ENCODE measurements at places on chromosomes 4 and X.

DNA sequence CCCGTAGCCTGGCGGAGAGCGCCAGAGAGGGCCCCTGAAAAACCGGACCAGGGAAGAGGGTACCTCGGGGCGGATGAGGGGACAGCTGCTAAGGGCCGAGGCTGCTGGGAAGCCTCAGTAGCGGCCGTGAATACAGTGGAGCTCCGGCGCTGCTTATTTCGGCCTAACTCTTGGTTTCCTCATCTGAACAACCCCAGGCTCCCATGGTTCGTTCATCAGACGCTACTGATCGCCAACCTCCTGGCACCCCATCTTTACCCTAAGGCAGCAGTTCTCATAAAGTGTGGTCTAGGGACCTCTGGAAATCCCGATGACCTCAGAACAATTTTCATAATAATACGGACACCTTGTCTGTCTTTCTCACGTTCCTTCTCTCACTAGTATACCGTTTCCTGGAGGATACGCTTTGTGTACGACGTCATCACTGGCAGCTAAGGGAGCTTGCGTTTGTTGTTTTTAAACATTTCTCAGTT lies 645 bp upstream of the RAB28 start:
- no peak for DNase-seq

GRCh38 chr4:21420166-21420565 lies 528.4 kb downstream of the KCNIP4 start:
- no peak for DNase-seq

DNA sequence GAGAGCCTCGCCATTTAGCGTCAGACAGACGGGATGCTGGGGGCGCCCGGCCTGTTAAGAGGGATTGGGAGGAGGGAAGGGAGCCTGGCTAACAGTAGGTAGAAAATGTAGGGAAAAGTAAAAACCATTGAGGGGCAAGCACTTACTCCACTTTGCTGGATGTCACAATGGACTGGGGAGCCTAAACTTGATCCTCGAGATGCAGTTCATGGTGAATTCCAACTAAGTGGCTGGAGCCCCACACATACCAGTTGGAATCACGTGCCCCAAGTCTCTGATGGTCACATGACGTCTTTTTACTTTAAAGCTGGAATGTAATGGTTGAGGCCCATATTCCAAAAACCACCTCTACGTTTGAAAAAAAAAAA lies 1.5 kb downstream of the PLS3 start:
- no peak for DNase-seq

- no peak for DNase-seq
These were observed 79.7 kb downstream of the BTC start for GRCh38 chr4:74714611-74715130.

DNA sequence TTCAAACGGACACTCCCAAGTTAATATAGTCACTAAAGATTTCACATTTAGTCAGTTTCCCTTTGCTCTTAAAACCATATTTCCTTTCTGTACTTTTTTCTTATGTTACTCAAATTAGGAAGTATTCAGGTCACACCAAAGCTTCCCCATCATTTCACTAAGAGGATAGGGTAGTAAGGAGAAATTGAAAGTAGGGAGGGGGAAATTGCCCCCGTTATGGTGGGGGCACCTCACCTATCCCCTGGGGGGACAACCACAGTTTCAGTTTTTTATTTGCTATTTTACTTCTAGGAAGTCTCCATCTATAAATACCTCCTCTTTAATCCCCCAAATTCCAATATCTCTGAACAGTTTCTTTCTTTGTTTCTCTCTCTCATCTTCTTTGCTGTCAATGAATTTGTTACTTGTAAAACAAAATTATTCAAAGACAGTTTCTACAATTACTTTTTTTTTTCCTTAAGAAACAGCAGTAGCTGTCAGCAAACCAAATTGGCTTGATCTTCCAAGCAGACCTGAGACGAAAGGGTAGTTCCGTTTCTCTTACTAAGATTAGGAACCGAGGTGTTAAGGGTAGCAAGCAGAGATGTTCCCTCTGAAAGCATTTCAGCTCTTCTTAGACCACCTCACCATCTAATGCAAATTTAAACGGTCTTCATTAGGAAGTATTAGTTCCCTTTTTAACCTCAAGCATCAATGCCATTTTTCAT lies 160.2 kb upstream of the KLF3 start:
- DNase-seq = no peak

- DNase-seq = no peak
These were observed 47.5 kb downstream of the PKD2 start for GRCh38 chr4:88054901-88055300.

DNA sequence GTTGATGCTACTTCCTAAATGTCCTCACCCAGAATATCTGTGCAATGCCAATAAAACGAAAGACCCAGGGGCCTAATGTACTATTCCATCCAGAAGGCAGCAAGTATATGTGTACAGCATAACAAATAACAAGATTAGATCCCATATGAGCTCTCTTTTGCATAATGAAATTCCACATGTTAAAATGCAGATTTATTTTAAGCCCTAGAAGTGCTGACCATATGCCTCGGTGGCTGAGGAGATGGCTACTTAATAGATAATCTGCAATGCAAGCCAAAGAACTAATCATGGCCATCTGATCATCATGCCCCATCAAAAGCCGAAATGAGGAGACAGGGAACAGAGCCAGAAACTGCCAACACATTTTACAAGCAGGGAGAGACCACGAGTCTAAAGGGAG lies 293.5 kb downstream of the KCNIP4 start:
- DNase-seq = no peak

DNA sequence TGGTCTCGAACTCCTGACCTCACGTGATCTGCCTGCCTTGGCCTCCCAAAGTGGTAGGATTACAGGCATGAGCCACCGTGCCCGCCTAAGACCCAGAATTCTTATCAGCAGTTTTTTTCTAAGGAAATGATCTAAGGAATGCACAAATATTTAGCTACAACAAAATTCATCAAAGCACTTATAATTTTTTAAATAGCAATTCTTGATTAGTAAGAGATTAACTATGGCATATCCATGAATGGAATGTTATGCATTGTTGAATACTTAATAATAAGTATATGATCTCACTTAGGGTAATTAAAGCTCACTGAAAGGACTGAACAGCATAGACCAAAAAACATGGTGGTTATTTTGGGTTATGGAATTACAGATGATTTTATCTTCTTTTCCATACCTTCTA lies 18.4 kb downstream of the CENPU start:
- no peak for DNase-seq

- DNase-seq = no peak
These were observed 453.0 kb downstream of the INPP4B start for GRCh38 chr4:142393127-142393526.

GRCh38 chr4:69075061-69075792 lies 21.0 kb upstream of the UGT2B7 start:
- DNase-seq = no peak

DNA sequence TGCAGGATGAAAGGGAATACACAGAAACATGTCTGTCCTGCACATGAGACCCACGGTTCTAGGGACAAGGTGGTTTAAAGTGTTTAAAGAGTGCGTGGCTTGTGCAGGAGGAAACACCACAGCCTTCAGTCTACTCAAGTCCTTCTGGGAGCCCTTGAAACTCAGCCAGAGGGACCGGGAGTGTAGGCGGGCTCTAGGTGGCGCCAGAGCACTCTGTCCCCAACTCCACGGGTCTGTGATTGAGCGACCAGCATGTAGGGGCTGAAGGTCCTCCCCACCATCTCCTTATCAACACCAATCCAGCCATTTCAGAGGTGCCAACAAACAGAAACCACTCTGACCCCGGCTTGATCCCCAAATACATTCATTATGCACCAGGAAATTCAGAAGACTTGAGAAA lies 82.0 kb upstream of the CLDN34 start:
- DNase-seq = peak; percentile 16

DNA sequence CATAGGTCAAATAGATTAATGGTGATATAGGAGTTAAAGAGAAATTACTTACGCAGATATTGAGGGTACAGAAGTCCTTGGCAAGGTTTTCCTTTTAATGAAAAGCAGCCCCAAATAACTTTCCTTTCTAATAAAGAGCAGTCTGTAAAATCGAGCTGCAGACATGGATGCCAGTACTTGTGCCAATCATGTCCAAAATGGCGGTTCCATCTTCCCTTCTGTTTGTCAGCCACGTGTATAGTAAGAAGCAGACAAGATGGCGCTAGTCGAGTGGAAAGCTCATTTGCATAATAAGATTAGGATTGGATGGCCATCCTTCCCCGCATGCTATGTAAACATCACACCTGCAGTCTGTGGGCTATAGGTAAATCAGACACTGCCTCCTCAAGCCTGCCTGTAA lies 68.5 kb downstream of the FGFBP1 start:
- no peak for DNase-seq

GRCh38 chr4:70187216-70187615 lies 8.3 kb upstream of the ODAM start:
- DNase-seq = no peak

- DNase-seq = no peak
These were observed 236.9 kb downstream of the AR start for GRCh38 chrX:67780694-67781109.

GRCh38 chr4:173917255-173917960 lies 366.1 kb downstream of the FBXO8 start:
- no peak for DNase-seq

- DNase-seq = no peak
These were observed 68.7 kb downstream of the CXXC4 start for GRCh38 chr4:104425948-104426347.

GRCh38 chr4:18012134-18012806 lies 9.3 kb downstream of the LCORL start:
- DNase-seq = no peak

GRCh38 chr4:161573836-161574235 lies 590.0 kb downstream of the FSTL5 start:
- no peak for DNase-seq

GRCh38 chr4:47084795-47085194 lies 53.4 kb downstream of the GABRB1 start:
- DNase-seq = no peak

GRCh38 chr4:174056959-174057358 lies 226.5 kb downstream of the FBXO8 start:
- no peak for DNase-seq

- no peak for DNase-seq
These were observed 529.9 kb downstream of the MID1IP1 start for GRCh38 chrX:39331082-39331704.

DNA sequence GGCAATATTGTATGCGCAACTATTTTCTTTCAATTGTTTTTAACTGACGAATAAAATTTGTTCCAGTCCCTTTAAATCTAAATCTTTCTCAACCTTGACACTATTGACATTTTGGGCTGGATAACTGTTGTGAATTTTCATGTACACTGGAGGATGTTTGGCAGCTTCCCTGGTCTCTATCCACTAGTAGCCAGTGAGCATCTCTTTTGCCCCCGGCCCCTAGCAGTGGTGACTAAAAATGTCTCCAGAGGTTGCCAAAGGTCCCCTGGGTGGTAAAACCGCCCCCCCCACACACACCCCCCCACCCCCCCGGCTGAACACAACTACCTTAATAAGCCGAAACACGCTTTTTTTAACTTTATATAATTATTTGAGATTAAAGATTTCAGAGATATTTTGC lies 514 bp downstream of the FANCB start:
- no peak for DNase-seq

- no peak for DNase-seq
These were observed 119.2 kb downstream of the SCLT1 start for GRCh38 chr4:128974136-128974581.

DNA sequence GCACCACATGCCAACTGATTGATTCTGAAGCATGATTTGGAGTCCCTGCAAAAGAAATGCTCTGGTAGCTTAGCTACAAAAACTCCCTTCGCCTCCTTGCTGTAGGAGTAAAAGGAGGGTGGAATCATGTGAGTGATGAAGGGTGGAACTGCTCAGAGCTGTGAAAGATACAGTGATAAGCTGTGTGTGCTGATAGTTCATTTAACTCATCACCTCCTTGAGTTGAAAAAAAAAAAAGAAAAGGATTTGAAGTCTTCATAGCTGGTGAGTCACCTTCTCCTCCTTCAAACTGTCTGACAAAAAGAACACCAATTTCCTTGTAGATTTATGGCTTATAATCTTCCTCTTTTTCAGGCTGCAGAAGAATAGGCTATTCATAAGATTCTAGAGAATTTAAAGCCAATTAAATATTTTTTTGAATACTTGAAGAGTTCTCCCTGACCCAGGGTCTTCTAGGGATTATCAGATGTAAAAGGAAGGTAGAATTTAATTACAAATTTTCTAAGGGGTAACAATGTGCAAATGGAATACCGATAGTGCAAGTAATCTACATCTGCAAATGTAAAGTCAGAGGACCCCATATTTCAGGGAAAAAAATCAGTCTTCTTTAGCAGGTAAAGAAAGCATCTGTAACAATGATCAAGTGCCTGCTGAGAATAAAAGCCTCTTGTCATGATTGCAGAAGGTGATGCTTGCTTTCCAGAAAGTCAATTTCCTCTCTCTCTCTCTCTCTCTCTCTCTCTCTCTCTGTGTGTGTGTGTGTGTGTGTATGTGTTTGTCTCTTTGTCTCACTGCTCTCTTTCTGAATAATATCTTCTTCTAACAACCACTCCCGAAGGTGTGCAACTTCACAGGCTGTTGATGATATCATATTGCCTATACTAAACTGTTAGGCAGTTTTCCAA lies 208.8 kb upstream of the VEGFC start:
- DNase-seq = no peak

- no peak for DNase-seq
These were observed 4.0 kb downstream of the JAKMIP1 start for GRCh38 chr4:6196324-6196723.

- no peak for DNase-seq
These were observed 76.2 kb downstream of the ANTXR2 start for GRCh38 chr4:79996851-79997250.

GRCh38 chrX:71636438-71637252 lies 18.3 kb upstream of the CXCR3 start:
- no peak for DNase-seq

DNA sequence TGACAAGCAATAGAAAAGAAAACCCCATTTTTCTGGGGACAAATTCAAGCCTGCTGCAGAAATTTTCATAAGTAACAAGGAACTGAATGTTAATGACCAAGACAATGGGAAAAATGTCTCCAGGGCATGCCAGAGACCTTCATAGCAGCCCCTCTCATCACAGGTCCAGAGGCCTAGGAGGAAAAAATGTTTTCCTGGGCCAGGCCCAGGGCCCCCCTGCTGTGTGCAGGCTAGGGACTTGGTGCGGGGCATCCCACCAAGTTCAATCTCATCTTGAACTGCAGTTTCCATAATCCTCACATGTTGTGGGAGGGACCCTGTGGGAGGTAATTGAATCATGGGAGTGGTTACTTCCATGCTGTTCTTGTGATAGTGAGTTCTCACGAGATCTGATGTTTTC lies 211.5 kb upstream of the GRIA3 start:
- DNase-seq = no peak
